ENCODE measurements at places on chromosomes 12 and 14.
A peak's percentile ranks its signal among the peaks of the same experiment; 100 is the strongest.

- DNase-seq, result no peak
These were observed 17.2 kb downstream of the DPF3 start for GRCh38 chr14:72876710-72877063.

- DNase-seq, result no peak
These were observed 5.0 kb downstream of the RASAL1 start for GRCh38 chr12:113130457-113131135.

DNA sequence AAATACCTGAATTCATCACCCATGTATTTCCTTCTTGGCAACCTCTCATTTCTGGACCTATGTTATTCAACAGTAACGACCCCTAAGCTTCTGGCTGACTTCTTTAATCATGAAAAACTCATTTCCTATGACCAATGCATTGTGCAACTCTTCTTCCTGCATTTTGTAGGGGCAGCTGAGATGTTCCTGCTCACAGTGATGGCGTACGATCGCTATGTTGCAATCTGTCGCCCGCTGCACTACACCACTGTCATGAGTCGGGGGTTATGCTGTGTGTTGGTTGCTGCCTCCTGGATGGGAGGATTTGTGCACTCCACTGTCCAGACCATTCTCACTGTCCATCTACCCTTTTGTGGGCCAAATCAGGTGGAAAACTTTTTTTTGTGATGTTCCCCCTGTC, 356 bp downstream of the OR4Q2 start:
- DNase-seq, result no peak

GRCh38 chr14:101257551-101257950, 303.7 kb upstream of the DIO3 start:
- DNase-seq, result no peak

- DNase-seq, result no peak
These were observed 240.2 kb downstream of the PAX9 start for GRCh38 chr14:36901861-36902260.

- no peak for DNase-seq
These were observed 13.3 kb downstream of the PCNX1 start for GRCh38 chr14:70920608-70921007.

GRCh38 chr12:79203058-79203647, 338.6 kb downstream of the SYT1 start:
- DNase-seq, result no peak

- DNase-seq, result no peak
These were observed 21.2 kb upstream of the CDKL1 start for GRCh38 chr14:50417853-50418252.

DNA sequence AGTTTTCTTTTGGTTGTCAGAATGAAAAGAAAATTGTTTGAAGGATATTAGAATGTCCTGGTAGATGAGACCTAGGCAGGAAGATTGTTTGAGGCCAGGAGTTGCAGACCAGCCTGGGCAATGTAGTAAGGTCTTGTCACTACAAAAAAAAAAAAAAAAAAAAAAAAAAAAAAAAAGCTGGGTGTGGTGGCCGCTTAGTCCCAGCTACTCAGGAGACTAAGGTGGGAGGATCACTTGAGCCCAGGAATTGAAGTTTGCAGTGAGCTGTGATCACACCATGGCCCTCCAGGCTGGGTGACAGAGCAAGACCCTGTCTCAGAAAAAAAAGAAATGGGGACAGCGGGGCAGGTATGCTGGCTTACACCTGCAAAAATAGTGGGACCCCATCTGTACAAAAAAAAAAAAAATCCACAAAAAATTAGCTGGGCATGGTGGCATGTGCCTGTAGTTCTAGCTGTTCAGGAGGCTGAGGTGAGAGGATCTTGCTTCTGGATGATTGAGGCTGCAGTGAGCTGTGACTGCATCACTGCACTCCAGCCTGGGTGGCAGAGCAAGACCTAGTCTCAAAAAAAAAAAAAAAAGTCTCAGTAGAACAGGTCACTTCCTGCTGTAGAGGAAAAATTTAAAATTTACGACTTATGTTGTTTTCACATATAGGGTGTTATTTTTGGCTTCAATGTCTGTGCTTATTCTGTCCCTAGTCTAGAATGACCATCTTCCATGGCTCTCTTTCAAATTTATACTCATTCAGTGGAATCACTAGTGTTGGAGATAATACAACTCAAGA, 70.7 kb downstream of the PPHLN1 start:
- DNase-seq, result no peak

- DNase-seq, result no peak
These were observed 25.9 kb downstream of the DCAF4 start for GRCh38 chr14:72952171-72952570.

GRCh38 chr14:99325591-99325990, 53.6 kb upstream of the BCL11B start:
- DNase-seq, result peak; percentile 36

DNA sequence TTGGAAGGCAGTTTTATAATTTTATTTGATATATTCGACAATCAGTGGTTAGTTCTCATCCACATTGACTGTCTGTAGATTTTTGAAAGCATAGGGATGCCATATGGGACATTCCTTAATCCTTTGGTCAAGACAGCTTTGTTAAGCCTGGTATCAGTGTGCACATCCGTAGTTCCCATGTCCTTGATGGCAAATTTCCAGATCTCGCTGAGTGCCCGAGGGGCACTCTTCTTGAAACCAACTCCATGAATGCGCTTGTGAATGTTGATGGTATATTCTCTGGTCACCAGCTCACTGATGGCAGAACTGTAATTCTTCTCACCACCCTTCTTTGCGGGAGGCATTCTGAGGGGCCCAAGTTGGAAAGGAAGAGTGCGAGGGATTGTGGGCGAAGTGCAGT, 6.1 kb upstream of the DENND5B start:
- no peak for DNase-seq

DNA sequence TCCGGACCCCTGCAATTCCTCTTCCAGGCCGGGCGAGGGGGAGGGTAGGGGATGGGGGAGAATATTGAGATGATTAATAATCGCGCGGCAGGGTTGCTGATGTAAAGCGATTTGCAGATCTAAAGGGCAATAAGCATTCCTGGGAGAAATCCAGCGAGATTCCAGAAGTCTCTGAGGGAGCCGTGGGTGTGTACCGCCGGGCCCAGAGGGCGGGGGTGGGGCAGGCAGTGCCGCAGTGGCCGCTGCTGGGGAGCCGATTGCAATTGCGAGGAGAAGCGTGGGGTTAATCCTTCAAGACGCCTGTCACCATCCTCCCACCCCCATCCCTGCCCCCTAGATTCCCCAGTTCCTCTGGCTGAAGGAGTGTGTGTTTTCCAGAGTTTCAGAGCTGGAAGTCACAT, 16.4 kb downstream of the FOS start:
- no peak for DNase-seq

- DNase-seq, result no peak
These were observed 1019.5 kb downstream of the SLC6A15 start for GRCh38 chr12:83893101-83893500.

DNA sequence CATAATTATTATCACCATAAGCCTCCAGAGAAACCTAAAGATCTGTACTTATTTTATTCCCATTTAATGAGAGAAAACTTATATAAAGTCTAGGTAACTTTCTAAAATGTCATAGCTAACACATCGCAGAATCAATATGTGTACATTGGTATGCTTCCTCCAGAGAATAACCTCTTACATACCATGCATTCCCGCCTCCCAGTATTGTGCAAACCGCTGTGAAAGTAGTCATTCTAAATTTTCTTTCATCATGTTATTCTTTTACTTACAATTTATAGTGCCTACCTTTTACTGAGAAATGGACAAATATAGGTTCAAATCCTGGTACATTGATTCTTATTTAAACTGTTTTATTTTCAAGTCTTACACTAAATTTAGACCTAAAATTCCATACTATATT, 463.4 kb downstream of the LRFN5 start:
- no peak for DNase-seq

- no peak for DNase-seq
These were observed 29.9 kb upstream of the PTPRR start for GRCh38 chr12:70950451-70950850.

All from chondrocyte (in vitro differentiated cells).